ENCODE measurements at places on chromosomes 1 and 21. TPM values are rescaled to one million over a fixed set of nuclear protein-coding genes. Genes with fewer than 3 reads are reported as not detected.

DNA sequence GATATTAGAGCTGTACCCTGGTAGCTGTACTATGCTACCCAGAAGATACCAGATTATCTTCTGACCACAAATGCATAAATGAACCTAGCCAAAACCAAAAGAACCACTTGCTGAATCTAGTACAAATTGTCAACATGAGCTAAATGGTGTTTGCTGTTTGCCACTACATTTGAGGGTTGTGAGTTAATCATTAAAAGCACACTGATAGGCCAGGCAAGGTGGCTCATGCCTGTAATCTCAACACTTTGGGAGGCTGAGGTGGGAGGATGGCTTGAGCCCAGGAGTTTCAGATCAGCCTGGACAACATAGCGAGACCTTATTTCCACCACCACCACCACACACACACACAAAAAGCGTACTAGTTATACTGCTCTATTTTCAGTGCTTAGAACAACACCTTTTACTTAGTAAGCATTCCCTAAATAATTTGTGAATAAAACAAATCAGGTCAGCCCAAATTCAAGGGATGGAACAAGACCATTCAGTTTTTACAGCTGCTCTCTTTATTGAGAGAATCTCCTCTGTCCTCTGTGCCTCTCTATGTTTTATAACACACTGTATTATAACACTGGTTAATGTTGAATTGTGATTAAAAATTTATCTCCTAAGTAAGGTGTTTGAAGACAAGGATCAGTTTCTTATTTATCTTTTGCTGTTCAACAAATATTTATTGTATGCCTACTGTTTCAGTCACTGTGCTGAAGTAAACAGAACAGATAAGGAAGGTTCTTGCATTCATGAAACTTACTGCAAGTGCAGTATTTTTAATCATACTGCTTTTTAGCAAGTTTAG lies 44.0 kb downstream of the MAGI3 start:
- DNase-seq = no peak

DNA sequence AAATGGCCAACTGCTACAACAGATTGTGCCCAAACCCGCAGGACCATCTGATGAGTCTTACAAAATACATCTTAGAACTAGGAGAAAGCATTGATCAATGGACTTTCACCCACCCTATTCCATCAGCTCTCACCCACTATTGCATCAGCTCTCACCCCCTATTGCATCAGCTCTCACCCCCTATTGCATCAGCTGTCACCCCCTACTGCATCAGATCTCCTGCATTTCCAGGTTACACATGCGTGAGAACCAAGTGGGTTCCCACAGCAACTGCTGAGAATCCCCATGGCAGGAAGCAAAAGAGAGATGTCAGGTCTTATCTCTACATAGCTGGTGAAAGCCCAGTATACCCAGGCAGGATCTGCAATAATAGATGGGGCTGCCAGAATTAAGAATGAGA lies 533.5 kb downstream of the LTN1 start:
- no peak for DNase-seq

The DUSP10 gene
- total RNA-seq = 5.4 TPM

DNA sequence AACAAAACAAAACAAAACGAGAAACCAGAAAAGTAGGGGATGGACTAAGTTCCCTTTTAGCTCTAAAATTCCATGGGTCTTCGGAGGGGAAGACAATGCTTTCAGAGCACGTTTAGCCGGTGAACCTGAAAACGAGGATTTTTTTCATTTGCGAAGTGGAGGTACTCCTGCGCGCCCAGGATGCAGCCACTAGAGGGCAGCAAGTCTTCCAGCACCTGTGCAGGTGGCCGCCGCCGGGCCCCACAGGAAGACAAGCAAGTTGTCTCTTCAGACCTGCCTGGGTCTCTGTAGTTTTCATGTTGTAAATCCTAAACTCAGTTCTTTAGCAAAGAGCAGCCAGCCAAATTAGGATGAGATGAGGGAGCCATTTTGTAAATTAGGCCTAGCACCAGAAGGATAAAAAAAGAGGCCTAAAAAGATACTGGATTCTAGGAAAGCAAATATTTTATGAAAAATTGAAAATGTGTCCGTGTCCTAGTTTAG lies 17.7 kb upstream of the SNX27 start:
- DNase-seq = no peak

Data from glomerular endothelial cell (primary cell).